ENCODE measurements at places on chromosomes 5 and 9.

- DNase-seq: no peak
These were observed 217.9 kb downstream of the SREK1 start for GRCh38 chr5:66362046-66362445.

- no peak for DNase-seq
These were observed 5.6 kb downstream of the ZNF462 start for GRCh38 chr9:106868565-106868964.

GRCh38 chr5:177552839-177553455 is 1.4 kb downstream of the FAM193B start:
- no peak for DNase-seq

DNA sequence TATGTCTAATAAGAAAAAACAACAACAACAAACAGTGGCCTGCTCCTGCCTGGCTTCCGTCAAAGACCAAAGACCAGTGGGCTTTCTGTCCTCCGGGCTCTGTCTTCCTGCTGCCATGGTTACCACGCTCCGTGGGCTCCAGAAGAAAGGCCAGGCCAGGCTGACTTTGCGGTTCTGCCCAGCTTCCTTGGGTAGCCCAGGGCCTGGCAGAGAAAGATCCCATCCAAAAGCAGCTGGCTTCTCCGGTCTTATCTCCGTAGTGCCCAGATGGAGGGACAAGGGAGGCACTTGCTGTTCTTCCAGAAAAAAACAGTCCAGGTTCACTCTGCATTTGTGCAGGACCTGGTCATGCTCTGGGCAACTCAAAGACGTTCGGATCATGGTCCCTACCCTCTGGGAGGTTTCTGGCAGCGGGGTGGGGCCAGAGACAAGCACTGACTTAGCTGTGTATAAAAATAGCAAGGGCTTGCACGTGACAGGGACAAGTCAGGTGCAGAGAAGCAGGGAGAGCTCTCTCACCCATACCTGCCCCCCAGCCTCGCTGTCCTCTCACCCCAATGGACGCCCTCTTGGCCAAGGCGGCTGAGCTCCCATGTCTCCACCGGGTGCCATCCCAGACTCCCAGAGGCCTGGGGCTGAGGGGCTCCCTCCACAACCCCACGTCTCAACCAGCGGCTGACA is 212.2 kb downstream of the C9orf50 start:
- DNase-seq: peak; percentile 19

DNA sequence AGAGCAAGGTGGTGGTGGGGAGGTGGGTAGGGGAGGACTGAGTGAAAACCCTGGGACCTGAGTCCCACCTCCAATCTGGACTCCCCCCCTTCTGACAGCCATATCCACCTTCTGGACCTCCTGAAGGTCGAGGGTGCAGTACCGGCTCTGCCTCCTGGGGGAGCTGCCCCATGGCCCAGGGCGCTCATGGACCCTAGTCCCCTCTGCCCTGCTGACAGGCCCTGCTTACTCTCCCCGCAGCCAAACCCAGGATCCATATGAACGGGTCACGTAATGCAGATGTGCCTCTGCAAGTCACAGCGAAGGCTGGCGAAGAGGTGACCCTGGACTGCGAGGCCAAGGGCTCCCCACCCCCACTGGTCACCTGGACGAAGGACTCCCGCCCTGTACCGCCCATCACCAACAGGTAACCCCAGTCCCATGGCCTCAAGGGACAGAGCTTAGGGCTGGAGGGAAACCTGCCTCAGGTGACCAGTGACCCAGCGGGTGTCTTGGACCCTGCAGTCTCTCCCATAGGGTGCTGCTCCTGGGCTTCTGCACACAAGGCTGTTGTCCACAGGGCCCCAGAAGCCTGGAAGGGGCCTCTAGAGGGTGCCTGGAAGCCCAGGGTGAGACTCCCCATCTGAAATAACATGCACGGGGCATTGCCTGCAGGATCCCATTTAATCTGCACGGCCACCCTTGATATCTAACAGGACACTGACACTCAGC is 61.7 kb downstream of the HMCN2 start:
- no peak for DNase-seq

DNA sequence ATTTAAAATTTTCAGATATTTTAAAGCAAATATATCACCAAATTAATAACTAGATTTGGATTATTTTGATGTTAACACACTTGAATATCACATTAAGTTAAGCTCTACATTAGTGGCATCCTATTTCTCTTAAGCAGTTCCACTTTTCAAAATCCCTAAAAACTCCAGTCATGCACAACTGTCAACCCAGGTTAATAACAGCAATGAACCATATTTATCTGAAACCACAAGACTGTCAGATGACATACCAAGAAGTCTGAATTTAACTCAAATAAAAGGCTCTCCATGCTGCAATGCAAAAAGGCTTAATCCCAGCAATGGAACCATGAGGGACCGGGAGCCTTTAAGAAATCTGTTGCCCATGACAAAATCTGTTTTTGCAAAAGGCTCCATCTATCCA is 27.5 kb downstream of the FNIP1 start:
- DNase-seq: no peak

DNA sequence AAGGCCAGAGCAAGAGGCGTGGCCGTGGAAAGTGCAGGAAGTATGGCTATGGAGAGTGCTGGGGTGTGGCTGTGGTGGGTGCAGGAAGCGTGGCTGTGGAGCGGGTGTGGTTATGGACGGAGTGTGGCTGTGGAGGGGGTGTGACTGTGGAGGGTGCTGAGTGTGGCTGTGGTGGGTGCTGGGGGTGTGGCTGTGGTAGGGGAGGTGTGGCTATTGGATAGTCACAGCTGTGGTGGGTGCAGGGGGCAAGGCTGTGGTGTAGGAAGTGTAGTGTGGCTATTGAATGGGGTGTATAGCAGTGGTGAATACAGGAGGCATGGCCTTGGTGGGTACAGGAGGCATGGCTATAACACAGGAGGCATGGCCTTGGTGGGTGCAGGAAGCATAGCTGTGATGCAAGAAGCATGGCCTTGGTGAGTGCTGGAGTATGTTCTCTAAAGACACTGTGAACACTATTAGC is 40.8 kb upstream of the SPATA31C2 start:
- no peak for DNase-seq

DNA sequence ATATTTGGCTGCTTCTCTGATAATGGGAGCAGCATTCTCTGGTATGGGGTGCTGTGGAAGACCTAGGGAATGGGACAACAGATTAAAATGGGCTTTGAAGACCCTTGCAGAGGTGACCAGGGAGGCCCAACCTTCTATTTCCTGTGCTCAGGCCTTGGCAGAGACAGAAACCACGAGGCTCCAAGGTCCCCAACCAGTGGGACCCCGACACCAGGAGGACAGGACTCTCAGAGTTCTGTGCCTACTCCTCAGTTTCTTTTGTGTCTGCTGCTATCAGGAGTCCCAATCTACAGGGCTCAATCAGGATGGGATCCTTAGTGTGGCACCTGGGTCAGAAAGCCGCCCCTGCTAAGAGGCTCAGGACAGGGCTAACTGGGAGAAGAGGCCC is 29.3 kb downstream of the CSF2 start:
- DNase-seq: no peak

DNA sequence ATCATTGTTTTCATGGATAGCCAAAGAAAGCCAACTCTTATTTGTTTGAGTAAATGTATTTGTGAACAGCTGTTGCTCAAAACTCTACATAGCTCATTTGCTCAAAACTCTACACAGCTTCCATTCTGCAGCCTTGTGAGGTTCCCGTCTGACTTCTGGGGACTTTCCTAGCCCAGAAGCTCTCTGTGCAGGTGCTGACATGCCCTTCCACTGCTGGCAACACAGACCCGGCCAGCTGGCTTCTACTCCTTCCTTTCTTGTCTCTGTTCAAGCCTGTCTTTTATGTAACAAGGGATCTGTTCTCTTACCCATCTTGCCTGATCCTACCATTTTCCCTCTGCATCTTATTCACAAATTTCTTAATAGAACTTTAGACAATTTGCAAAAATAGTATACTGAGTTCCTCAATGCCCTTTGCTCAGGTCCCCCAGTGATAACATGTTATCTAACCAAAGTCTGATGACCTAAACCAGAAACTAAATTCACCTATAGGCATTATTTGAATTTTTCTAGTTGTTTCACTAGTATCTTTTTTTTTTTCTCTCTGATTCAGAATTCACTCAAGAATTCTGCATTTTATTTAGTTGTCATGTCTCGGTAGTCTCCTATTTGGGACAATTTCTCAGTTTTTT is 556.5 kb upstream of the SEMA6A start:
- peak; percentile 21 for DNase-seq

GRCh38 chr5:139725073-139725830 is 70.4 kb upstream of the PSD2 start:
- peak; percentile 74 for DNase-seq

GRCh38 chr5:14842117-14842516 is 29.5 kb downstream of the ANKH start:
- no peak for DNase-seq

DNA sequence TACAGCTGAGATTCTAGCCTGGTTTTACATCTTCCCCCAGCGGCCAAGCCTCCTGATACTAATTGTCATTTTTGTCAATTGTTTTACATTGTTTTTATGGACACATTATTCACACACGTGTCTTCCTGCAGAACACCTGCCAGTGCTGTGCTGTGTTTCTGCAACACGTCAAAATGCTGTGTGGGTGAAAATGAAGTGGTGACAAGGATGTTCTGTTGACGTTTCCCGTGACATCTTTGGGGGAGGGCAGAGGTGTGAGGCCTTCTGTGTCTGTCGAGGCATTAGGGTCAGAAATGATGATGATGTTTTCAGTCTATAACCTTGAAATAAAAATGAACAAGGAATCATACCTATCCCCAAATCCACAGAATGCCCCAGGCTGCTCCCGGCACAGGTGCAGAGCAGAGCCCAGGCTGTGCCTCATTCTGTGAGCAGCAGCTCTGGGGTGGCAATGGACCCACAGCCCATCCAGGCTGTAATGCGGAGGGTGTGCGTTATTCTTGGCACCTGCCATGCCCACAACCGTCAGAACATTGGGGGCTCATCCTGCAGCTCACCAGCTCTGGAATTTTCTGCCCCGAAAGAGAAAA is 23.6 kb upstream of the CEP72 start:
- no peak for DNase-seq

DNA sequence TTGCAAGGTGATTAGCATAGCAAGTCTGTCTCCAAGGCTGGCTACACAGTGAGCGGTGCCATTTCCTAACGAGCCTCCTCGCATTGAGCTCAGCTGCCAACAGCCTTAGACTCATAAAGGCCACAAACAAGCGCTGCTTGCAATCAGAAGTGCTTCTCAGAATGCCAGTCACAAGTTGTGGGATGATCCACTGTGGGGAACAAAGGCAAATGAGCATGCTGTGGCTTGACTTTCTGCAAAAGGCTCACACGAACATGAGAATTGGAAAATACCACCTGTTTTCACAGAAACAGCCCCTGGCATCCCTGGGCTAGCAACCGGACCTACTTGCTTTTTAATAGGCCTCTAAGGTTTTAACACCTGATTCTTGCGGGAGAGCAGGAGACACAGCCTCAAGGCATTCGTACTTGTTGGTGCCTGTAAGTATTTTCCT is 215.5 kb downstream of the FANCC start:
- no peak for DNase-seq

- DNase-seq: no peak
These were observed 58.4 kb downstream of the DAB2IP start for GRCh38 chr9:121709798-121710197.

GRCh38 chr9:129765764-129766317 is 13.0 kb upstream of the PTGES start:
- DNase-seq: no peak

DNA sequence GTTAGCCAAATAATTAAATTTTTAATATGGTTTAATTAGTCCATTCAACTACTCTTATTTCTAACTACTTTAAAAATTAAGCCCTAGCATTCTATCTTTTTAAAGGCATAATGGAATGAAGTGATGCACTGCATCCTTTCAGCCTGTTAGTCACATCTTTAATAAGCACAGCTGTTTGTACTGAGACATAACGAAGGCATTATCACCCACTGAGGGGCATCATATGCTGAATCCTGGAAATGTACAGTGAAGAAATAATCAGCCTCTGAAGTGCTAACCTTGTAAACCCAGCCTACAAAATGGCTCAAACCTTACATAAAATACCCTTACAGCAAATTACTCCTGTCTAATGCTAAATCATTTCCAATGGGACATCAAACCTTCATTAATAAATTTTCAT is 33.1 kb downstream of the EPB41L4A start:
- DNase-seq: no peak

GRCh38 chr9:130824079-130824478 is 11.0 kb upstream of the ABL1 start:
- no peak for DNase-seq

DNA sequence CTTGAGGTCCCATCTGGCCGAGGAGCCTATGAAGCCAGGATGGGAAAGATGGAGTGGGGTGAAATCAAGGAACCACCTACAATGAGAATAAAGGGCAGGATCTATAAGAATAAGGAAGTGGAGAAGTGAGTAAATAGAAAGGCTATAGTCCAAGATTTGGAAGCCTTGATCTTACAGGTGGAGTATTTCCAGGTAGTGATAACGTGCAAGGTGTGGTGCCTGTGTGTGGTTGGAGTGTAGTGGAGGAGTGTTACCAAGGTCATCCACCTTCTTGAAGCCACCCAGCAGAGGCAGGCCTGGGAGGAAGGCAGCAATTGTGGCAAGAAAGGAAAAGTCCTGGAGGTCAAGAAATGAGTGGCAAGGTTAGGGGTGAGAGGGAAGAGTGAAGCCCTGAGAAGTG is 72.9 kb downstream of the IQGAP2 start:
- DNase-seq: no peak

GRCh38 chr9:102032614-102033013 is 294.2 kb upstream of the GRIN3A start:
- DNase-seq: no peak

DNA sequence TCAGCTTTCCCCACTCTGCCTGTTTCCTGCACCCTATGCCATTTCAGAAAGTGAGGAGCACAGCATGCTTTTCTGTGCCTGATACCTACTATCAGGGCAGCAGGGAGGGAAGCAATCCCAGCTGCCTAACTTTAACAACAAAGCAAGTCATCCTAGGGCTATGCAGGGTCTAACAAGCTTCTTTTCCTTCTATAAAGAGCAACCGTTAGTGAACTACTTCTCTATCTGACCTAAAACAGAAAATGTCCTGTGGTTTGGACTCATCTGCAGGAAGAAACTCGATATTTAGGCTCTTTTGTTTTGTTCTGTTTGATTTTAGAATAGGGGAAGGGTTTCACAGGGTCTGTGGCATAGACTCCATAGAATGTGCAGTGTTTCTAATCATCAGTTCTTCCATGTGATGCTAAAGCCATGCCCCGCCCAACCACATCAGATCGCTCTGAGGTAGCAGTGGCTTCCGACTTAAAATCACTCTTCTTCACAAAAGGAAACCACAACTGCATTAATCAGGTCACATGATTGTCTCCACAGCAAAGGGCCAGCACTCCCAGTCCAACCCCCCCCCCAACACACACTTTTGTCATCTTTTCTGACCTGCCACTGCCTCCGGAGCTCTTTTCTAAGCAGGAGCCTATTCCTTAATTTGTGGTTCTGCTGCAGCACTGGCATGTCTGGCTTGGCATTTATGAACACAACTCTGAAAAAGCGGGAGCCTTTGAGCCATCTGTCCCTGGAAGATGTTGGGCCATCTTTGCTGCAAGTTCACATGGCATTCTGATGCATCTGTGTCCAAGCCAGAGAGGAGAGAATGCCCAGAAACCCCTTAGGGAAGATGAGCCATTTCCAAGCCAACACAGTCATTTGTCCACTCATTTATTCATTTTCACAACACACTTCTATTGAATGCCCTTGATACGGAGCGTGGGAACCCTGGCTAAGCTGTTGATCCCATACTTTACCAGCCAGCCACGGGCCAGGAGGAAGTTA is 71.6 kb downstream of the CFAP90 start:
- no peak for DNase-seq
